ENCODE measurements at places on chromosomes 2 and 18.
A peak's percentile ranks its signal among the peaks of the same experiment; 100 is the strongest.

- DNase-seq = no peak
Measured at GRCh38 chr2:238816291-238816690, 31.6 kb upstream of the TWIST2 start.

GRCh38 chr18:77098538-77099174, 33.9 kb downstream of the MBP start:
- DNase-seq = no peak

GRCh38 chr18:36629138-36629530, 199.7 kb downstream of the TPGS2 start:
- no peak for DNase-seq

GRCh38 chr2:10303181-10303693, 533 bp downstream of the HPCAL1 start:
- no peak for DNase-seq

GRCh38 chr2:37026050-37026449, 58.1 kb downstream of the HEATR5B start:
- no peak for DNase-seq

GRCh38 chr2:20471902-20472559, 25.2 kb downstream of the RHOB start:
- no peak for DNase-seq

- DNase-seq = no peak
Measured at GRCh38 chr2:6512589-6512988, 353.1 kb downstream of the CMPK2 start.

GRCh38 chr2:59458800-59459199, 1094.7 kb downstream of the BCL11A start:
- no peak for DNase-seq

DNA sequence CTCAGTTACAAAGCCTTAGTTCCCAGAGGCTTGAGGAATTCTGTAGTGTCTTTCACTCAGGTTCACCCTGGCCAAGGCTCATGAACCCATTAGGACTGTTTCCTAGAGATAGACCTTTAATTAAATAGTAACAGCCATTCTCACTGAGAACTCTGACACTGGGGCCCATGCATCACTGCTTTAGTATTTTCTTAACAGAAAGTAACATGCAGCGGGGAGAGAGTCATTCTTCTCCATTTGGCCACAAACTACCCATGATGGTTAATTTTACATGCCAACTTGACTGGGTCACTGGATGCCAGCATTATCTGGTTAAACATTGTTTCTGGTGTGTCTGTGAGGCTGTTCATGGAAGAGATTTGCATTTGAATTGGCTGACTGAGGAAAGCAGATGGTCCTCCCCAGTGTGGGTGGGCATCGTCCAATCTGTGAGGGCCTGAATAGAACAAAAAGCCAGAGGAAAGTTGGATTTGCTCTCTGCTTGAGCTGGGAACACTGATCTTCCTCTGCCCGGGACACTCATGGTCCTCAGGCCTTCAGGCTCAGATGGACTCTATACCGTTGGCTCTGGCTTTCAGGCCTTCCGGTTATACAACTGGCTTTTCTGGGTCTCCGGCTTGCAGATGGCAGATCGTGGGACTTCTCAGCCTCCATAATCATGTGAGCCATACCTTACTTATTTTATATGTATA, 5.6 kb upstream of the CPLX4 start:
- no peak for DNase-seq

DNA sequence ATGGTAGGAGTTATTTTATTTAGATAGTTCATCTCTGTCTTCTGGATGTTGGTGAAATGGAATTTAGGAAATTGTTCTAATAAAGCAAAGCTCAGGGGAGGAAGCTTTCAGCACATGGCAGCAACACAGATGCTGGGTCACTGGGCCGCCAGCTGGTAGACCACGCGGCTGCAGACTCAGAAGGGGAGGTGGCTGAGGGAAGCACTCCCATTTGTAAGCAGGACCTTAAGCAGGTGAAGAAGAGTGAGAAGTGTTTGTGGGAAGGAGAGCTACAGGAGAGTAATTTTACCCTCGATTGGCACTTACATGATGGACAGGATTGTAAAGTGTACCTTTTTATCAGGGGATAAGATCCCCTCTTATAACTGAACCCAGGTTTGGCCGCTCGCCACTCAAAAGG, 24.4 kb downstream of the NMS start:
- no peak for DNase-seq

- no peak for DNase-seq
Measured at GRCh38 chr2:144233733-144234541, 286.0 kb downstream of the ZEB2 start.

GRCh38 chr2:140862181-140862580, 1268.6 kb downstream of the LRP1B start:
- DNase-seq = no peak

- DNase-seq = no peak
Measured at GRCh38 chr2:148876595-148877402, 1.8 kb downstream of the KIF5C start.

GRCh38 chr18:11665146-11665545, 23.9 kb upstream of the GNAL start:
- no peak for DNase-seq

GRCh38 chr18:55433648-55434047, 154.3 kb downstream of the TCF4 start:
- DNase-seq = no peak

DNA sequence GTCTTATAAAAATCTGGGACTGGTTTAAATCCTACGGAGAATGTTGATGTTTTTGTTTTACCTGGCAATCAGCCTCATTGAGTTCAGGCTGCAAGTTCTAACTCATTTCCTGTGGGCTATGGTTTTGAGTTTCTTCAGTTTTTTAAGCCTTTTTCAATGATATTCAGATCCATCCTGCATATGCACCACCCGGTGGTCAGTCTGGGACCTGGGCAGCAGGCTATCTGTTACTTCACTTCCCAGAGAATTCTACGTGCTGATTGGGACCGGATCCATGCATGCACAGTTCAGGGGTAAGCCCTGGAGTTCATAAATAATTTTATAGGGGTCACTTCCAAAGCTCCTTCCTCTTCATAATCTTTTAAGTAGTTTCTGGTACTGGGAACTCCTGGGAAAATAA, 339.2 kb upstream of the HNRNPA3 start:
- DNase-seq = no peak

DNA sequence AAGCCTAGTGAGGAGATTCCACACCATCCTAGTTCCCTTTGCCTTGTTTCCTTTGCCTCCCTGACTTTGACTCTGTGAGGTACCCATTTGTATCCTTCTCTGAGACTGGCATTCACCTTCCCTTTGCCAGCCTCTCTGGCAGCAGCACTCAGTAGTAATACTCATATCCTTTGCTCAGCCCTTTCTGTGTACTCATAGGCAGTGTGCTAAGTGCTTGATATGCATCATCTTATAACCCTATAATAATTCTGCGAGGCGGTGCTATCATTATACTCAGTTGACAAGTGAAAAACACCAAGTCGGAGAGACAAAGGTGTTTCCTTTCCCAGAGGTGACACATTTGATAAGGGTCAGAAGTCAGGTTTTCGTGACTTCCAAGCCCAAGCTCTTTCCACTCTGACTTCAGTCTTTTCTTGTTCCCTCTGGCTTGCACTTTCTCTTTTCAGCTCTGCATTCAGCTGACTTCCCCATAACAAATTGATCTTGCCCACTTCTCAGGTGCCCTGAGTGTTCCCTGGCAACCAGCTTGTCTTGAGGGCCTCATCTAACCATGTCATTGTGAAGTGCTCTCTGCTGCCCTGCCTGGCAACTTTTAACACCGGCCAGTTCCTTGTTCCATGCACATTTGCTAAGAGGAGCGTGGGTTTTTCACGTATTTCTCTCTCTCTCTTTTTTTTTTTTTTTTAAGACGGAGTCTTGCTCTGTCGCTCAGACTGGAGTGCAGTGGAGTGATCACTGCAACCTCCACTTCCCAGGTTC, 94.5 kb upstream of the UPP2 start:
- DNase-seq = no peak

DNA sequence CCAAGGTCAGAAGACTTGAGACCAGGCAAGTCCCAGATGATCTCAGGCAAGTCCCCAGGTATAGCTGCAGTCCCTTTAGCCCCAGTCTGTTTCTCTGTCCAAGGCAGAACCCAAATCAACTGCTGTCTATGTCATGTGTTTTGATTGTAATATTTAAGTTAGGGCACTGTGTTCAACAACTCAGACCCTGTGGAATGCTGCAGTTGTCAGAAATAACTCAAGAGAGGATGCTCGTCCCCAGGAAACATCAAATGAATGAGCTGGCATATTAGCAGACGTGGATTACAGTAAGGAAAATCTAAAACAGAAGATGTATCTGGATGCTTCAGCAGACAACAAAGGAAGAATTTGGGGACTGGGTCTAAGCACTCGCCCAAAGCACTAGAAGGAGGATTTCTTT, 70.1 kb downstream of the BCL11A start:
- peak; percentile 74 for DNase-seq

DNA sequence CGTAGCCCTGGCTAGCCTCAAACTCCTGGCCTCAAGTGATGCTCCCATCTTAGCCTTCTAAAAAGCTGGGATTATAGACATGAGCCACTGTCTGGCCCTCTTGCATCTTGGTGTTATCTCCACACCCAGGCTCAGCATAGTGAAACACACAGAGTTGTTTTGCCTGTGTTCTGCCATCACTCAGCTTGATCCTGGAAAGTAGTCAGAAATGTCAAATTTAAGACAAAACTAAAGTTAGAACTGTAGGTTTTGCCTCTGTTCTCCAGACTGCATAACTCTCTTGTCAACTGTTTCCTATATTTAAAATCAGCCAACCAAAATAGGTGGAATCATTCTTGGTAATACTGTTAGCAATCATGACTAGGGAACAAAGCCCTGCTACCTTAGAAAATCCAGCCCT, 72.1 kb upstream of the GULP1 start:
- no peak for DNase-seq

DNA sequence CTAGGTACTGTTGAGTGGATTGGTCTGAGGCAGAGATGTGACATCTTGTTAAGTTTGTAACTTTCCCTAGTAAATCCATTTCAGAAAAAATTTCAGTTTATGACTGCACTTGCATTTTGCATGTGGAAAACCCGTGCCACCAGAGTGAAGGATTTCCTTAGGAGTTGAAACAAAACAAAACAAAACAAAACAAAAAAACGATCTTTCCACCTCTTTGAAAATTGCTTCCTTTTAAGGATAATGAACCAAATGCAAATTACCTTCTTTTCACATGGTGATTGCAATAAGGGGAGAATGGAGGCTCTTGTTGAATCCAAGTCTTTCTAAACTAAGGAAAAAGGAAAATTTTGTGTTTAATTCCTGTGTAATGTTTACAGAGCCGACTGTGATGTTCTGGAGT, 43.2 kb downstream of the PHLPP1 start:
- DNase-seq = no peak

DNA sequence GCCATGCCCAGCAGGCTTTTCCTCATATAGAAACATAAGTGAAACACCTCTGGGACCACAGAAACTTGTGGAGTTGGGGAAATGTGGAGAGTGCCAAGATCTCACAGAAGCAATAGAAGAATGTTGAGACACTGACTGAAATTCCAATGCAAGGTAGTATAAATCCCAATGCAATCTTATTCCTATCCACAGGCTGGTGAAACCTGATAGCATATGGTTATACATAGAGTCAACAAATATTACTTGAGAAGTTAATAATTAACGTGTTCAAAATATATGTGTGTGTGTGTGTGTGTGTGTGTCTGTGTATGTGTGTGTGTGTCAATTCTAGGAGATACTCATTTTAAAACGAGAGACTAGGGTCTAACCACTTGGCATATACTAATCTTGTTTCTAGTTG, 776.8 kb upstream of the ACVR2A start:
- no peak for DNase-seq

DNA sequence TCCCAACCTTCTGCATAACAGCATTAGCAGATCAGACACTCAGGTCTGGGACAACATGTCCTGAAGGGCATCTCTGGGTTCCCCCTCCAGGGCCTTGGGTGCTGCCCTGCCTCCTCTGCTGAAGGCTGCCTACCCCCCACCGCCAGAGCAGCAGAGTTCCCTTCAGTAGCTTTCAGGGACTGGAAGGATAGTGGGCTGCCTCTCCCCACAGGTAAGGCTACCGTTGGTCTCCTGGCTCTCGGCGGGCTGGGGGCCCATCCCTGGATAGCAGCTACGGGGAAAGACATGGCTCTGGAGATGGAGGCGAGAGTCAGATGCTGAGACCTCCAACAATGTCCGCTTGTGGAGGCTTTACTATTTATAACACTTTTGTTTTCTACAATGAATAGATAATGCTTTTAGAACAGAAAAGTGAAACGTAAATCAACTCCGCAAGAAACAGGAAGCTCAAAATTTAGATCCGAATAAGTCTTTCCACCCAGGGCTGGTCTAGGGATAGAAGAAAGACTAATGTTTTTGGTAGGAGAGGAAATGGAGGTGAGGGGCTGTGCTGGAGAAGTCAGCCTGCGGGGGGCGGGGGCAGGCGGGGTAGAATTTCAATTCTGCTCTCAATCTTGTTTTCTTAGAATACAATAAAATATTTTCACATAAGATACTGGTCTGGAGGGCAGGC, 58.4 kb downstream of the ARL4C start:
- DNase-seq = no peak

GRCh38 chr2:149894760-149895159, 307.2 kb upstream of the MMADHC start:
- DNase-seq = no peak

GRCh38 chr2:158412206-158412605, 44.3 kb downstream of the CCDC148 start:
- DNase-seq = peak; percentile 53

DNA sequence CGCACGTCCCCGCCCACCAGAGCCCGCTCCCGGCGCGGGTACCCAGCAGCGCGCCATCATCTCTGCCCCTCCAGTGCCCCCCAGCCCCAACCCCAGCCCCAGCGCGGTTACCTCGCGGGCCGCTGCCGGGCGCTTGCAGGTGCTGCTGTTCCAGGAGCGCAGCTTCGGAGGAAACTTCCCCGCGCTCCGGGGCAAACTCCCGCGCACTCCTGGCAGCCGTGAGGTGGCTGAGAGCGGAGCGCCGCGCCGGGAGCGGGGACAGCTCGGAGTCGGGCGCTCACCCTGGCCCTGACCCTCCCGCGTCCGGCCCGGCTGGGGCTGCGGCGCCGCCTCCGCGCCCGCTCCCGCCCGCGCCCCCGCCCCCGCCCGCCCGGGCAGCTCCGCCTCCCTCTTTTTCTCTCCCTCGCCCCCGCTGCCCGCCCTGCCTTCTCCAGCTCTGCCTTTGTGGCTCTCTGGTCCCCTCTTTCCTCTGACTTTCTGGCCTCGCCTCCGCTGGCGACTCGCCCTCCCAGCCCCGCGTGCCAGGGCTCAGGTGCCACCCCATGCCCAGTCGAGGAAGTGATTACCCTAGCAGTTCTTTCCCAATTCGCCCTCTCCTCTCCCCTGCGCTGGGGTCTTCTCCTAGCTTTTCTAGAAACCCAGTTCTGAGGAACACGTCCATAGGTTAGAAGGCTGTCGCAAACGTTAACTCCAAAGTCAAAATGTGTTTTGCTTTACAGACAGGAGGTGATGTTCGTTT, at the start of gene CHST9:
Gene CHST9, minus strand, starts transcription at position 284 of the 739 bp plus-strand sequence. CDS start 42,499 bp downstream, outside the sequence.
- no peak for DNase-seq

GRCh38 chr2:10120158-10120876, 2.2 kb upstream of the RRM2 start:
- DNase-seq = peak; percentile 95

DNA sequence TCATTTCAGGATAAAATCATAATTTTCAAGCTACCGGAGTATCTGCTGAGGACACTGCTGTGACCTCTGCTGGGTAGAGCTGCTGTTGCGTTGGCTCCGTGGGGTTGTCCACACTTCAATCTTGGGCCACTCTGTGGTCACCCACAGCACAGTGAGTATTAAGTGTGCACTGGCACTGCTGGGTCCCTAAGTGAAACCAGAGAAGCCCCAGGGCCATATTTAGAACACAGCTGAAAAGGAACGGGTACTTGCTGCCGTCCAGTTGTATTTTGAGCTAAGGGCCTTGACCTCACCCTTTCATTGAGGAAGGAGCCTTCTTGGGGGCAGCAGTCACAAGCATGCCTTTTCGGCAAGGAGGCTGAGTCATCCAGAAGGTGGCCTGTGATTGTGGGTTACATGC, 10.1 kb downstream of the SLC9A4 start:
- DNase-seq = no peak

Measured in adipocyte (in vitro differentiated cells).